ENCODE measurements at places on chromosomes 3 and 15.

GRCh38 chr15:68674975-68675374 lies 96.2 kb downstream of the CORO2B start:
- DNase-seq = no peak

DNA sequence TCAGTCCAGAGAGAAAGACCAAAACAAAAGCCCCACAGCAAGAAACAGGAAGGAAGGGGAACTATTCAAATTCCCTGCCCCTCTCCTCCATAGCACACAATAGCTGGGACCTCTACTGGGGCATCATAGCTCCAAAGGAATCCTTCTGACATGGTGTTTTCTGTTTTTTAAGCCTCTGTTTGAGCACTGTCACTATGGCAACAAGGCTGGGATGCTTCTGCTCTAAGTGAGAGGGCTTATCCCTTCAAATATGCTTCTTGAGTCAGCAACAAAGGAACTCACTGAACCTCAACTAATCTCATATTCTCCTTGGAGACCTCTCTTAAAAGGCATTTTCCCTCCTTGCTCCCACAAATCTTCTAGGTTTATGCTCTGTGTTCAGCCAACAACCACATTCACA lies 40.5 kb downstream of the MYLK start:
- DNase-seq = no peak

GRCh38 chr3:16309558-16309957 lies 44.5 kb downstream of the OXNAD1 start:
- no peak for DNase-seq

DNA sequence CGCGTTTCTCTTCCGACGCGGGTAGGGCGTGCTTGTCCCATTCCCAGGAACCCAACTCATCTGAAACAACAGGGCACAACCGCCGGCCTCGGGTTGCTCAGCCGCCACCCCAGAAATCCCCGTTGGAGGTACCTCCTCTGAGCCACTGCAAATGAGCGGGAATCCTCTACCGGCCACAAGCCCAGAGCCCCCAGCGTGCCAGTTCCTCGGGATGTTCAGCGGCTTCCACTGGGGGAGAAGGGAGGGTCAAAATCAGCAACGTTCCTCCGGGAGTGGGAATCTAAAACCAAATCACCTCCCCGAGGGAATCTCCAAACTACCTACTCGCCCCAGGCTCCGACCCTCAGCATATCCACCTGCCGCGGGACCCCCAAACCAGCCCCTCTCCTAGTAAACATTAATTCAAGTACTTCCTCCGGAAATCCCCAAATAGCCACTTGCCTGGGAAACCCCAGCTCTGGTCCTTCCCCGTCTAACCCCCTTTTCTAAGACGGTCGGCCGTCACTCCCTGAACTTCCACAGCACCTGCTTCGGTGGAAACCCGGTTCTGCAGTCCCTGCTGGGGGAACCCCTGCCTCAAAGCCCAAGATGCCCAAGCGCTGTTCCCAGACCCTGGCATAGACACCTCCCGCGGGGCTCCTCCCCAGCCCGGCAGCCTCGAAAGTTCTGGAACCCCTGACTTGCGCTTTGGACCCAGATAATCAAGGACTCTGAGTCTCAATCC lies 887 bp downstream of the OXTR start:
- no peak for DNase-seq

DNA sequence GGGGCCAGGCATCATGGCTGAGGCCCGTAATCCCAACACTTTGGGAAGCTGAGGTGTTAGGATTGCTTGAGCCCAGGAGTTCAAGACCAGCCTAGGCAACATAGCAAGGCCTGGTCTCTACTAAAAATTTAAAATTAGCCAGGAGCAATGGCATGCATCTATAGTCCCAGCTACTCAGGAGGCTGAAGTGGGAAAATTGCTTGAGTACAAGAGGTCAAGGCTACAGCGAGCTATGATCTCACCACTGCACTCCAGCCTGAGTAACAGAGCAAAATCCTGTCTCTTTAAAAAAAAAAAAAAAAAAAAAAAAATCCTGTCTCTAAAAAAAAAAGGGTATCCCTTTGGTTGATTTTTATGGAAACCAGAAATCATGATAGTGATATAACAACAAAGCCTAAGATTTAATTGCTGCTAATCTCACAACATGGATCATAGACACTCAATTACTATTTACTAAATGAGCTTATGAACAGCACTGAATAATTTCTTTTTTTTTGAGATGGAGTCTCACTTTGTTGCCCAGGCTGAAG lies 12.1 kb downstream of the PCLAF start:
- no peak for DNase-seq

DNA sequence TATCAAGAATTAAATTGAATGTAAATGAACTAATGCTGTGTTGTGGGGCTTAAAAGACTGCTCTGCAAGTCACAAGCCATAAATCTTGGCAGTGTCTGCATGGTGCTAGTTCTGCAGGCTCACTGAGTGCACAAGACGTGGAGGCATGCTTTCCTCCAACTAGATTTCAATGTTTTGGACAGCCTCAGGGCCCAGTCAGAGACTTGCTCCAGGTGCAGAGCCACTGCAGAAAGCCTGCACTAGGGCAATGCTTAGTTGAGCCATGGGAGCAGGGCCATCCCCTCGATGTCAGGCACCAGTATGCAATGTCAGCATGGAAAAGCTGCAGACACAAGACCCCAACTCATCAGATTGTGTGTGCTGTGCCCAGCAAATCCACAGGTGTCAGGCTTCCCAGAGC lies 234.5 kb upstream of the CDIN1 start:
- no peak for DNase-seq

DNA sequence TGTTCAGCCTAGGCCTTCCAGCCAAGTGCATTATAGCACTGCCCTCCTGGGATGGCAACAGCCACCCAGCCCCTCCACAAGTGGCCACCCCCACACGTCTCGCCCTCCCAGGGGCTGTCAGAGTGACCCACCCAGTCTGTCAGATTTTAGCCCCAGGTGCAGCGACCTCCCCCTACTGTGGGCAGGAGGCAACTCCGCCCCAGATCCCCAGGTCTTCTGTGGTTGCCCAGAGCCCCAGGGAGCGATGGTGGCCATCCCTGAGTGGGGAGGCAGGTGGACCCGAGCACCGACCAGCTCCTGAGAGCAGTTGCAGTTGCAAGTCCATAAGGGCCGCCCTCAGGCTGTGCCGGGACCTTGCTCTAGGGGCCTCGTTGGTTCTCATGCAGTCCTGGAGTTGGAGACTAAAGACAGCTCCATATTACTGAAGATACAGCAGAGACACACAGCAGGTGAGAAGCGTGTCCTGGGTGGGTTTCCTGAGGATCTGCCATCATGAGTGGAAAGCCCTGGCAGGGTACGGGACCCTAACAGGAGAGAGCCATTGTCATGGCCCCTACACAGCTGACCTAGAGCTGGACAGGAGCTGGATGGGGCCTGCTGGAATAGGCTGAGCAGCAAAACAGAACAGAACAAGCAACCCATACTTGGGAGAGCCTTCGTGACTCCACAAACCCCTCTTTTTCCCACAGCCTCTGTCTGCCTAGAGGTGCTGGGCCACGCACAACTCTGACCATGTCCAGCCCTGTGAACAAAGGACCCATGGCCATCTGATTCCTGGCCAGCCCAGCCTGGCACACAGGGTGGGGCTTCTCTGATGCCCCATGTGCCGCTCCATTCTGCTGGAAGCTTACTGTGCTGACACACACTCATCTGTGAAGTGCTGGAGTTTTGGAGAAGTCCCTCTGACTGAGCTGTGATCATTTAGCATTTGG lies 110.3 kb upstream of the ALDH1A3 start:
- DNase-seq = no peak

GRCh38 chr3:184691397-184692231 lies 20.2 kb downstream of the MAGEF1 start:
- no peak for DNase-seq

GRCh38 chr3:134211797-134212196 lies 38.9 kb downstream of the RYK start:
- DNase-seq = no peak

GRCh38 chr3:67462187-67462586 lies 192.2 kb downstream of the SUCLG2 start:
- DNase-seq = no peak

DNA sequence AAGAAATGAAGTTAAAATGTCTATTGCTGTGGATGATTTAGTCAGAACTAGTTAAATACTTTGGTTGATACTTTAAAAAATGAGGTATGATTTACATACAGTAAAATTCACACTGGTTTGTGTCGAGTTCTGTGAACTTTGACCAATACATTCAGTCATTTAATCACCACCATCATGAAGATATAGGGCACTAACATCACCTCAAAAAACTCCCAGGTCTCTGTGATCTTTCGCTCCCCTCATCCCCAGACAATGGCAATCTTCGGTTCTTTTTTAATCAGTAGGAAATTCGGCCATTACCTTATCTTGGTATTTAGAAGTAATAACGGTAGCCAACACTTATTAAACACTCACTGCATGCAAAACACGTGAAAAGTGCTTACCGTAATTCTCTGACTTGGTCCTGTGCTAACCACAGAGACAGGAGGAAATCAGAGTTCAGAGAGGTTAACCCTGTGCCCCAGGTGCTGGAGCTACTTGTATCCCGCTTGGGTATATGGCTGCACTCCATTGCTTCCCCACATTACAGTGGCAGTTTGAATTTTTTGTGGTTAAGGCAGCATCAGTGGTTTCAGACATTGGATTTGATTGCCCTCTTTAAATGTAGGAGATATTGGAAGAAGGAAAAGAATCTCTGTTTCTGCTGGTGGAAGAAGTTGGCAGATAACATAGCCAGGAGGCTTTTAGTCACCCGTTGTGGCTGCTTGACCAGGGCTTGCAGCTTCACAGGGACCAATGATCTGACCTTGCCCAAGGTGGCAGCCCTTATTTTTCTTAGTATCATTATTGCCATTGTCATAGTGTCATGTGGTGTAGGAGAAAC lies 4.2 kb downstream of the PLCL2 start:
- DNase-seq = no peak

- DNase-seq = no peak
Observed at GRCh38 chr3:130760922-130761321, 14.3 kb upstream of the PIK3R4 start.

- no peak for DNase-seq
Observed at GRCh38 chr3:53811143-53811927, 34.9 kb downstream of the CHDH start.

DNA sequence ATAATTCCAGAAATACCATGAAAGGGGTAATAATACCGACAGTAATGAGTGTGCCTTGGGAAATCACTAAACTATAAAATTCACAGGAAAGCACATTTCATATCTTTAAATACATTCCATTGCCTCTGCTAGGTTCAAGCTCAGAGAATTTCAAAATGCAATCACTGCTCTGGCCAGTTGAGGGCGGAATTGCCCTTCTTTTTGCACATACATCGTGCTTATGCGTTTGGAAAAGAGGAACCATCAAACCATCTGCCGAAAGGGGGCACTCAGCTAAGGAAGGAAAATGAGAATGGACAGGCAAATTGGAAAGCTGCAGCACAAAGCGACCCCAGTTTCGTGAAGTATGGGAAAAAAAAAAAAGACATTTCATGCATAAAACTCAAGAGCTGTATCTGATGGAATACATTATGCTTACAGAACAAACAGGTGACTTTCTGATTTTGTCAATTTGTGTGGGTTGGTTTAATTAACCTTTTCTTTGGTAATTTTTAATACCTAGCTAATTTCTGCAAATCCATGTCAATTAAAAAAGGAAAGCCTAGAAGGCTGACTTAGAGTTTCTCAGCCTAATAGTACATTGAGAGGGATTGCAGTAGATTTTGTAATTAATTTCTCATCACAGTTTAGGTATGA lies 61.4 kb downstream of the TUSC7 start:
- DNase-seq = peak; percentile 48

- DNase-seq = peak; percentile 67
Observed at GRCh38 chr3:48662753-48663488, at the start of gene CELSR3. Gene CELSR3, minus strand, starts transcription at chr3:48662886. Its CDS starts 252 bp downstream, at chr3:48662634.

- no peak for DNase-seq
Observed at GRCh38 chr15:65163041-65163440, 22.1 kb downstream of the CLPX start.

DNA sequence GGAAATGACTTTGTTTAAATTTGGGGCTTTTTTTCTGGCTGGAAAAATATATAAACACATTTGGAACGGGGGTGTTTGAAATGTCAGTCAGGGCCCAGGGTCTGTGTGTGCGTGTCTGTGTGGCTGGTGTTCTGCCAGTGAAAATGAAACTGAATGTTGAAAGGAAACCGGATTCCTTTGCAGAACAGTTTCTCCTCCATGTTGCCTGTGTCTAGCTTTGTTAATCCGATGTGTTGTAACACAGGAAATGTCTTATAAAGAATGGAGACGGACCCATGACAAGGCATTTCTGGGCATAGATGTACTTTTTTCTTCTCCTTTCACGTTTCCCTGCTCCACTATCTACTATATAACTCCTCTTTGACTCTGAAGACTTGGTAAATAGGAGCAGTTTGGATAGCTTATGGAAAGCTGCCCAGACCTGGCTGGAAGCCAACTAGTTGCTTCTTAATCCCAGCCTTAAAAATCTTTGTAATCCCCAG lies 2.8 kb downstream of the SQOR start:
- peak; percentile 82 for DNase-seq

DNA sequence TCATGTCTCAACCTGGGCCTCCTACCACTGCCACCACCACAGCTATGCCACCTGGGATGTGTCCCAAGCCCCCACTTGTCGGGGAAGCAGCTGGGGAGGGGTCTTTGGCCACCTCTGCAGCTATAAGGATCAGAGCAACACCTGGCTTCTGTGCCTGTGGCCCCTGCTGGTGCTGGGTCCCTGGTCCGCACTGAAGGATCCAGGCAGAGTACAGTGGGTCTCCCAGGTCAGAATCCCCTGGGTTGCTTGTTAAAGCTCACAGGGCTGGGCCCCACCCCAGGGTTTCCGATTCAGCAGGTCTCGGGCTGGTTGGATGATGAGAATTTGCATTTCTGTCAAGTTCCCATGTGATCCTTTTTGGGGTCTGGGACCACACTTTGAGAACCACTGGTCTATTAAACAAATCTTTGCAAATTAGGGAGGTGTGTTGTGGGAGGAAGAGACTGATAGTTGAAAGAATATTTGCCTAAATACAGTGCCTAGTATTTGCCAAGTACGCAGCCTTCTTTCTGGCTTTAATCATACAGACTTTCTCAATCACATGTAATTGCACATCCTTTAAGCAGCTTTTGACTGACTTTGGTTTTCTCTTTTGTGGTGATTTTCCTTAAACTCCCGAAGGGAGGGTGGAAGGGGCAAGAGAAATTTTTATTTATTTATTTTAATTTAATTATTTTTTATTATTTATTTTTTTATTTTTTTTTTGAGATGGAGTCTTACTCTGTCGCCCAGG lies 127.3 kb downstream of the IGF1R start:
- DNase-seq = no peak

- DNase-seq = no peak
Observed at GRCh38 chr3:156732261-156732660, 57.9 kb downstream of the TIPARP start.

- DNase-seq = no peak
Observed at GRCh38 chr3:100984308-100984707, 8.9 kb downstream of the ABI3BP start.

DNA sequence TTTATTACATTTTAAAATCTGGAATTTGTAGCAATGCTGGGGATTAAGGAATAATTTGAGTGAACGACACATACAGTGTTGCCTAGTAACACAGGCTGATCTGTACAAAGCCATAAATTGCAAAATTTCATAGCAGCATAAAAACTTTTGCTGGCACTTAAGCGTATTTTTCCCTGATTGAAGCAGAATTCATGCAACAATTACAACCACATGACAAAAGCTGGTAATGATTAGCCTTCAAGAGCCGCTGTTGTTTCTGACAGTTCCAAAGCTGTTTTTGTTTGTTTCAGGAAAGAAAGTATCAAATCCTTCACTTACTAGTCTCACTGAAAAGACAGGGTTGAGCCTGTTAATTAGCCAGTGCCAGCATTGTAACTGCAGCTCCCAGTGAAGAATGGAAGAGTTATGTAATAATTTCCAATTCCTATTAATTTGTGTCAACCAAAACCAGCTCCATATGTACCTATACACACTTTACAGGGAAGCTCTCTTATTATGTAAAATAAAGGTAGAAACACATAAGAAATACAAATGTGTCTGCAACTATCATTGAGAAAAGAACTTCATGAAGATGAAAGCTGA lies 60.7 kb downstream of the AGTR1 start:
- no peak for DNase-seq
